Stimulated activated CD8-positive, alpha-beta memory T cell treated with anti-CD3 and anti-CD28 coated beads, Interleukin-7, amount 100 ng/mL, for 48 hours (primary cell): ENCODE measurements at places on chromosomes 12 and 14.

GRCh38 chr14:22500954-22501726, 87.9 kb downstream of the DAD1 start:
- no peak for DNase-seq

- no peak for DNase-seq
These were observed 122.7 kb upstream of the FAR2 start for GRCh38 chr12:29026419-29026818.

- peak; percentile 68 for DNase-seq
These were observed 51.3 kb downstream of the CPSF6 start for GRCh38 chr12:69290545-69291277.

DNA sequence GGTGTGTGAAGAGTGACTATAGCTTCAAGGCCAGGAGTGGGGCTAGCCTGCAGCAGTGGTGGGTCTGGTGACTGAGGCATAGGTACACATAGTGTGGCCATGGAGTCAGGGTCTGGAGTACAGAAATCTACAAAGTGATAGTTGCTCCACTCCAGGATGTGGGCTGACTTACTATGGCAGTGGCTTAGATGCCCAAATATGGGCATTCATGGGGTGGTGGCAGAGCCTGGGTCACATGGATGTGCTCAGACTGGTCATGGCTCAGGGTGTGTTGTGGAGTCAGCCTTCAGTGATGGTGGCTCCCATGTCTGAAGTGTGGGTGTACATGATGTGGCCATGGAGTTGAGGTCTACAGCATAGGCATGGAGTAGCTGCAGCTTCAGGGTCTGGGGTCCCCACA, 27.3 kb downstream of the CLEC6A start:
- DNase-seq: no peak

DNA sequence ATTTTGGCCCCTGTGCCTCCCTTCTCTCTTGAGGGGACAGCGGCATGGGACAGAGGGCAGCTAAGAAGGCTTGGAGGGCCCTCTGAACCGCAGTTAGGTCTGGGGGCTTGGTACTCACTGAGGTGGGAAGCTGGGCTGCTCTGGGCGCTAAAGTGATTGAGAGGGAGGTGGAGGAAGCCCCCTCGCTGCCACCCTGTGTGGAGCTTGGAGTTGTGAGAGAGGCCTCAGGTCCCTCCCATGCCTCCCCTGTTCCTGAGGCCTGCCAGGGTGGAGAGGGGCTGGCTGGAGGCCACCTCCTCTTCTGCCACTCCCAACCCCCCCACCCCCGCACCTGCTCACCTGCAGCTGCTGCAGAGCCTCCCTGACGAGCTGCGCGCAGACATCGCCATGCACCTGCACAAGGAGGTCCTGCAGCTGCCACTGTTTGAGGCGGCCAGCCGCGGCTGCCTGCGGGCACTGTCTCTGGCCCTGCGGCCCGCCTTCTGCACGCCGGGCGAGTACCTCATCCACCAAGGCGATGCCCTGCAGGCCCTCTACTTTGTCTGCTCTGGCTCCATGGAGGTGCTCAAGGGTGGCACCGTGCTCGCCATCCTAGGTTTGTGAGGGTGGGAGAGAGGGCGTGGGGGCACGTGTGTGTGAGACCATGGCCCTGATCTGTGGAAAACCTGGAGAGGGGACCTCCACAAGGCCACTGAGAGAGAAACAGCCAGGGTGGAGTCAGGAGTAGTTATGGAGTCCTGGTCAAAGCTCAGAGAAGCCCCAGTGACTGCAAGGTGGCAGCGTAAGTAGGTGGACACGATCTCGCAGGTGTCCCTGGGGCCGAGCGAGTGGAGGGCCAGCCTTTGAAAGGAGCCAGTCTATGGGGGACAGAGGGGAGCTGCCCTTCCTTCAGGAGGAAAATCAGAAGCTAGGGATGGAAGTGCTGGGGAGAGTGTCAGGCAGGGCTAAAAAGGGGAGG, 11.2 kb downstream of the KCNH3 start:
- DNase-seq: no peak

DNA sequence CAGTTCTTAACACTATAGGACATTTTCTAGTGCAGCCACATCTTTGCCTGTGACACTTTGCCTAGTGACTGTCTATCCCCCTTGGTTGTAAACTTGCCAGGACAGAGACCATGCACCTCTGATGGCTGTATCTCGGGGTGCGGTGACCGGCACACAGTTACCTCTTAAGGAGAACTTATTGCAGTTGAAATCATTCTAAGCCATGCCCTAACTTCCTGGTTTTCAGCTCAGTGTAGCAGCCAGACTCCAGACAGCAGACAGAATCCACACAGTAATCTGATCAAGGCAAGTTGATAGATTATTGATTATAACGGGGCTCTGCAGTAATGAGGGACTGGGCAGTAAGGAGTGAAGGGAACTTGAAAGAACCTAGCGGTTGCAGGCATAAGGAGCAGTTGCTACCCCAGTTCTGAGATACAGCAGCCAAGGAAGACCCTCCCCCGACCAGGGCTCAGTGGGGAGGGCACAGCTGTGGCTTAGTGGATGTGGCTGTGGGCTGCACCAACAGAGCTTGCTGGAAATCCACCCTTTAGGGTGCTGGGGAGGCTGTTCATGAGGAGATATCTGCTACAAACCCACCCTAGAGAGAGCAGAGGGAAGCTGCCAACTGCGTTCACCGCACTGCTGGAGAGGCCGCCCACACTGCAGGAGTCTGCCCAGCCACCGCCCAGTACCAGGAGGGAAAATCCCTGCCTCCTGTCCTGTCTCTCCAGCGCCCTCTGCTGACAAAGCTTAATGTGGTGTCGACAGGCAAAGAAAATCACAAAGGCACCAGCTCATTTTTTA, 58.2 kb upstream of the BEGAIN start:
- DNase-seq: peak; percentile 82

- DNase-seq: no peak
These were observed 404 bp upstream of the CCDC91 start for GRCh38 chr12:28189784-28190320.

DNA sequence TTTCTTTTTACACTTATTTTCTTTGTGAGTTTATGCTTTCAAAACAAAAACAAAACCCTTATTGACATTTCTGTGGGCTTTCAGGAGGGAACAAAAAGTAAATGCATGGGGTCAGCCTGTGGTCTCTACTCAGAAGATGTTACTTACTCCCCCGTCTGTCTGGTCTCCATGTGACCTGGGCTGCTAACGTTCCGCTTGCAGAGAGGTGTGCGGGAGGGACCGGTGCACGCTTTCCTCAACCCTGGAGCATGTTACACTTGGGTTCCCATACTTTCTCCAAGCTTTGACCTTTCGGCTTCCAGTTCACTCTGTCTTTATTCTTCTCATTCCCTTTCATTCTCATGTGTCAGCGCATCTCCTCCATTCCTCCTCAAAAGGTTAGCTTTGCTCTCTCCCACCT, 36.5 kb downstream of the ZC3H14 start:
- no peak for DNase-seq

DNA sequence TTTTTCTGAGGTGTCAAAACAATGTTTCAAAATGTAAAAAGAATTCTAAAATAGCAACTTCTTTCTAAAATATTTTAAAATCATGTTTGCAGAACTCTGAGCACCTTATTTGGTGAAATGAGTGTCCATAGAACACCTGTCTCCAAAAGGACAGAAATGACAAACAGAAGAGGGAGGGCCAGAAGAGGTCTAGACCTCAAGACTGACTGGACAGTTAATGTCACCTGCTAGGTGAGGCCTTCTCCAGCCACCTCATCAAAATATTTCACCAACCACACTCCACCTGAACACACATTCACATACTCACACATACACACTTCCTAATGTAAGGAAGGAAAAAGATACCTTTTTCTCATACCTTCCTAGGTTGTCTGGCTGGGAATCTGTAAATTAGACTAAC, 147.8 kb upstream of the PLEKHA5 start:
- no peak for DNase-seq

DNA sequence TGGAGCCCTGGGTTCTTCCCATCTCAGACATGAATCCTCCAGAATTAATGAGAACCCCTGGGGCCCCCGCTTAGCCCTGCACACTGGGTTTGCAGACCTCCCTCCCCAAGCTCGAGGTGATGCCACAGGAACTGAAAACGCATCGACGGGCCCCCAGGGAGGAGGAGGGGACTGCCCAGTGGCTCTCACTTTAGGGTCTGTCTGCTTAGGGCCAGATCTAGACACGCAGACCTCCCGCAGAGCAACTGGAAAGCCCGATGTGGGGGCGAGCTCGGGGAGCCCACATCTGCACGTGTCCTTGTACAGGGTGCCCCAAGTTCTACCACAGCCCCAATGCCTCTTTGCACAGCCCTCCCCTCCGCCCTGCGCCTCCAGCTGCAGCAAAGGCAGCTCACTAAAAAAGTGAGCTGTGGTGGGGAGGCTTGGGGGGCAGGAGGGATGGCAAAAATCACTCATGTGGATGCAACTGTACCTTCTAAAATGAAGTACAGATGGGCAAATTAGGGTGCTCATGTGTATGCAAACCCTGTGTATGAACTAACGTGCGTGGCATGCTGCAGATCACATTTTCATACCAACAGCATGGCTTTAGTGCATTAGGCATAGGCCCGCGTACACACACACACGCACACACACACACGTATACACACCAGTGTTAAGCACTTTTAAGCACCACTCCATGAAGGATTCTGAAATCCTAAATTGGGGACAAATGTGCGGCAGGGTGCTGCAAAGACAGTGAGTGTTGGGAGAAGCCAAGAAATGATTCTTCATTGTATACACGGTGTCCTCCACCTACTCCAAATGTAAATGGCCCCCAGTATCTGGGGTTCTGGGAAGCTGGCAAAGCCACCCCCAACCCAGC, 99.9 kb upstream of the MAP1LC3B2 start:
- DNase-seq: no peak

- DNase-seq: no peak
These were observed 739.7 kb downstream of the SLC6A15 start for GRCh38 chr12:84172823-84173424.

- no peak for DNase-seq
These were observed 4.8 kb downstream of the ITGA7 start for GRCh38 chr12:55702861-55703260.

GRCh38 chr12:61452076-61452475, 808.1 kb upstream of the USP15 start:
- DNase-seq: no peak

DNA sequence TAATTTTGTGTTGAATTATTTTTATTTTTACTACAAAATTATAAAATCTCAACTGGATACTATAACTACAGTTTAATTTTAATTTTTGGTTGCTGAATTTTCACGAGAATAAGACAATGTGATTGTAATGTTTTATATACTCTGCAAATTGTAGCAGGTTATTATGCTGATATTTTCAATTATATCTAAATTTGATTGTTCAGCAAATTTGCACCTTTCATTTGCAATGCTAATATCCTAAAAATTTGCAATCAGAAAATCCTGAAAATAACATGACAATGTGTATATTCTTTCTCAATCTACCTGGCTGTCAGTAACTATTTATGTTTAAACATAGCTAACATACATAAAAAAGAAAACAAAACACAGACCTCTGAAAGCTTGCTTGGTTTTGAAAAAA, 932.2 kb upstream of the LRFN5 start:
- no peak for DNase-seq

DNA sequence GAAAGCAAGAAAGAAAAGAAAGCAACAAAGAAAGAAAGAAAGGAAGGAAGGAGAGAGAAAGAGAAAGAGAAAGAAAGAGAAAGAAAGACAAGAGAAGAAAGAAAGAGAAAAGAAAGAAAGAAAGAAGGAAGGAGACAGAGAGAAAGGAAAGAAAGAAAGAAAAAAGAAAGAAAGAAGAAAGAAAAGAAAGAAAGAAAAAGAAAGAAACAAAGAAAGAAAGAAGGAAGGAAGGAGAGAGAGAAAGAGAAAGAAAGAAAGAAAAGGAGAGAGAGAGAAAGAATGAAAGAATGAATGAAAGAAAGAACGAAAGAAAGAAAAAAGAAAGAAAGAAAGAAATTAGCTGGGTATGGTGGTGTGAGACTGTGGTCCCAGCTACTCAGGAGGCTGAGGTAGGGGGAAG, 400.1 kb upstream of the MDGA2 start:
- DNase-seq: no peak

DNA sequence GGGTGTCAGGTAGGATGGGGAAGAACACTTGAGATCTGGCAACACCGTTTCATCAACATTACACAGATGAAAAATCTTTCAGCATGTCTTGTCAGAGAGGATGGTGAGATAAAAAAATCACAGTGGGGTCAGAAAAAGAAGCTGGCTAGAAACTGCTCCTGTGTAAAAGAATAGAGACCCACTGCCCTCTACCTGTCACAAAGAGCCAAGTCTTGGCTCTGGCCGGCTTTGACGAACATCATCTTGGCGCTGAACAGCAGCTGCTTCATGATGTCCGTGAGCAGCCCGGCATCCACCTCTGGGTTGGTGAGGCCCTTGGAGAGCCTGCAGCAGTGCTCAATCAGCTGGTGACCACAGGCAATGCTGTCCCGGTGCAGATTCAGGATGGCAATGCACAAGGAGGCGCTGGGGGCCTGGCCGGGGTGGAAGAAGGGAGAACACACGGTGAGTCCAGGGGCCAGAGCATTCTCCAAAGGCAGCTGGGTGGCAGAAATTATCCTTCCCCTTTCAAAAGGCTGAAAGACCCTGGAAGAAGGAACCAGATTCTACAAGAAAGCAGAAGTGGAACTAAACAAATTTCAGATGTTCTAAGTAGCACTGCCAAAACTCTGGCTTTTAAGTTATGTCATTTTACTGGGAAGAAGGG, 50.2 kb downstream of the ZFYVE26 start:
- no peak for DNase-seq

- no peak for DNase-seq
These were observed 76.1 kb downstream of the TSHR start for GRCh38 chr14:81031488-81031887.

GRCh38 chr14:104656014-104656714, 33.3 kb upstream of the INF2 start:
- no peak for DNase-seq

DNA sequence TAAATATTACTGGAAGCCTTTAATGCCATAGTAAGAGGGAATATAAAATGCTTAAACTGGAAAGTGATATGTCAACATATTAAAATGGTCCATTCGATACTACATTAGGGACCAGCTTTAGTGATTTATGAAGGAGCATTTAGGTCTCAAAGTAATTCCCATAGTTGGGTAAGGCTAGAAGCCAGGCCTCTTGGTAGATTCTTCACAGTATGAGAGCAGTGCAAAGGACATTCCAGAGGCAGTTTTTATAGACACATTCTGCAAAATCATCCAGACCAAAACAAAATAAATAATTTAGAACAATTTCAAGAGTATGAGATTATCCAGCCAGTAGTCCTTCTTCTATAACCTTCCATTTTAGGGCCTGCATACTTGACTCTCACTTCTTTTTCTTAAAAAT, 142.6 kb upstream of the PDZRN4 start:
- DNase-seq: no peak

- no peak for DNase-seq
These were observed 664.7 kb downstream of the NRXN3 start for GRCh38 chr14:78834766-78835451.

DNA sequence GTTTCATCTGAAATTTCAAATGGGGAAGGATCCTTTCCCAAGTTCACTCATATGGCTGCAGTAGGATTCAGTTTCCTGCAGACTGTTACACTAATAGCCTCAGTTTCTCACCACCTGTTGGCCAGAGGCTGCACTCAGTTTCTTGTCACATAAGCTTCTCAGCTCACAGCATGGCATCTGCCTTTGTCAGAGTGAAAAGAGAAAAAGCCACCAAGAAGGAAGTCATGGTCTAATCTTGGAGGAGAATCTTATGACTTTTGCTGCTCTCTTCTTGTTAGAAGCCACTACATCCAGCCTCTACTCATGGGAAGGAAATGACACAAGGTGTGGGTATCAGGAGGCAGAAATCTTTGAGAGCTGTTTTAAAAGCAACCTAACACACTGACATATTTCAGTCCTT, 39.4 kb upstream of the BTG1 start:
- no peak for DNase-seq
